ENCODE measurements at places on chromosomes 3 and 15. TPM values are rescaled to one million over a fixed set of nuclear protein-coding genes. Genes with fewer than 3 reads are reported as not detected.

GRCh38 chr3:161557445-161558150, 61.0 kb downstream of the OTOL1 start:
- peaks cover 10% of the 10 kb centered on the region for H3K4me1 ChIP-seq
- H3K36me3 ChIP-seq: no peaks in the 10 kb centered on the region
- no peaks in the 10 kb centered on the region for H3K27me3 ChIP-seq
- no peak for DNase-seq

DUOXA2 gene
- total RNA-seq: not detected

SKIL gene
- 24.9 TPM for total RNA-seq

DNA sequence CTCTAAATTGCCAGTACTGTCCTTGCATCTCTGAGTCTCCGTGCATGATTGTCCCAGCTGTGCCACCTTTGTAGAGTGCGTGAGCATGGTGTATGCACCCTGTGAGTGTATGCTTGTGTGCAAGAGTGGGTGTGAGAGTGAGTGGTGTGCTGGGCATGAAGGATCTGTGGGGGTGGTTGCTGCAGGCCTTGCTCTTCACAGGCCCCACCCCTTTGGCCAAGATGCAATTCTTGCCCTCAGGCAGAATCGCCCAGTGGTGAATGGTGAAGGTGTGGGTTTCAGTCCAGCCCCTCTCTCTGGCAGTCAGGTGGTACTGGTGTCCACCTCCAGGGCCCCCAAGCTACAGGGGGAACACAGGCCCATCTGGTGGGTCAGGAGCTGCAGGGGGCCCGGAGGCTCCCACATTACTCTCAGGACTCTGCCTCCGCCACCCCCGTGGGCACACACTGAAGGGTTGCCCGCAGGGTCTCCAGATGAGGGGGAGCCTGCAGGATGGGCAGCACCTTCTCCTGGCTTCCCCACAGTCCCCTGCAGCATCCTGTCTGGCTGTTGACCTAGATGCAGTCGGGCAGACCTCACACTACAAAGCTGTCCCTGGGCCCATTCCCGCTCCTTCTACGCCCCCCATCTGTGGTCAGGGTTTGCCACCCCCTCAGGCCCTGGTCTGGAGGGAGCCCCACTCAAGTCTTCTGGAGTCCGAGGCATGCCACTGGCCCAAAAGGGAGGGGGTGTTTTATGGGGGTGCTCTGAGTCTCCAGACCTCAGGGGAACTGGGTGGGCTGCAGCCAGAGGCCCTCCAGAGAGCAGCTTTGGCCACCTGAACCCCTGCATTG, 8.3 kb upstream of the ROPN1B start:
- H3K27me3 ChIP-seq: peaks cover 49% of the 10 kb centered on the region
- no peak overlapping the region for H3K27ac ChIP-seq
- H3K36me3 ChIP-seq: no peaks in the 10 kb centered on the region

DNA sequence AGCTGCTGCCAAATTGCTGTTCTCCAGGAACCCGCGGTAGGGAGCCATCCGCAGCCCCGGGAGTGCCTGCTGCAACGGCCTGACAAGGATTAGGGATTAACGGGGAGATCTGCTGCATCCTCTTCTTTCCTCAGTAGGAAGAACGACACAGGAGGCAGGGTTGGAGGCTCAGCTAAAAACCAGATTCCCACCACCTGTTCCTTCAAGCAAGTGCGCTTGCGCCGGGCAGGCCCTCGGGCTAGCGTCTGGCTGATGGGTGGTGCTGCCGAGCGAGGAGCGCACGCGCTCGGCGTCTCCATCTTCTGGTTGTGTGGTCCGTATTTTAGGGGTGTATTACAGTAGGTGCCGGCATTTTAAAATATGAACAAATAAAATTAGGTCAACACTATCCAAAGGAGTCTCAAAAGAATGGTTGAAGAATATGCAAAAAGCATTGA, 25.4 kb upstream of the SLC25A26 start:
- peak; percentile 62 for DNase-seq
- H3K27ac ChIP-seq: no peak overlapping the region
- peaks cover 7% of the 10 kb centered on the region for H3K4me1 ChIP-seq
- H3K4me3 ChIP-seq: peak overlapping the region; percentile 26
- H3K27me3 ChIP-seq: peaks cover 11% of the 10 kb centered on the region
- no peaks in the 10 kb centered on the region for H3K36me3 ChIP-seq

- H3K4me3 ChIP-seq: no peak overlapping the region
- H3K36me3 ChIP-seq: no peaks in the 10 kb centered on the region
- no peak overlapping the region for H3K27ac ChIP-seq
- peaks cover under 1% of the 10 kb centered on the region for H3K4me1 ChIP-seq
- DNase-seq: no peak
Measured at GRCh38 chr15:74605795-74606150, 9.9 kb upstream of the CLK3 start.

TMC3 gene
- total RNA-seq: not detected

DNA sequence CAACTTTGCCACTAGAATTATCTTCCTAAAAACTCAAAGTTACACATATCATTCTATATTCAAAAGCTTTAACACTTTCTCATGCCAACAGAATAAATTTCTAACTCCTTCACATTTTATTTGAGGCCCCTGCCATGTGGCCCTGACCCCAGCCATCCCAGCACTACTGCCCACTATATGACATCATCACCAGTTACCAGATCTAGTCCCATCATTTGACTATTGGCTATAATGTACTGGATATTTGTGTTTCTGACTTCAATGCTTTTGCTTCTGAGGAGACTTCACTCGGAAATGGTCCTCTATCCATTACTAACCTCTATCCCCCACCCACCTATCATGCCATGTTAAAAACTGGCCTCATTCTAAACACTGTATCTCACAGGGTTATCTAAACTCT, 23.6 kb downstream of the UBE3A start:
- H3K4me1 ChIP-seq: peaks cover 17% of the 10 kb centered on the region
- no peak for DNase-seq
- no peak overlapping the region for H3K27ac ChIP-seq
- H3K36me3 ChIP-seq: no peaks in the 10 kb centered on the region

DLL4 gene
- 0.47 TPM for total RNA-seq

DNA sequence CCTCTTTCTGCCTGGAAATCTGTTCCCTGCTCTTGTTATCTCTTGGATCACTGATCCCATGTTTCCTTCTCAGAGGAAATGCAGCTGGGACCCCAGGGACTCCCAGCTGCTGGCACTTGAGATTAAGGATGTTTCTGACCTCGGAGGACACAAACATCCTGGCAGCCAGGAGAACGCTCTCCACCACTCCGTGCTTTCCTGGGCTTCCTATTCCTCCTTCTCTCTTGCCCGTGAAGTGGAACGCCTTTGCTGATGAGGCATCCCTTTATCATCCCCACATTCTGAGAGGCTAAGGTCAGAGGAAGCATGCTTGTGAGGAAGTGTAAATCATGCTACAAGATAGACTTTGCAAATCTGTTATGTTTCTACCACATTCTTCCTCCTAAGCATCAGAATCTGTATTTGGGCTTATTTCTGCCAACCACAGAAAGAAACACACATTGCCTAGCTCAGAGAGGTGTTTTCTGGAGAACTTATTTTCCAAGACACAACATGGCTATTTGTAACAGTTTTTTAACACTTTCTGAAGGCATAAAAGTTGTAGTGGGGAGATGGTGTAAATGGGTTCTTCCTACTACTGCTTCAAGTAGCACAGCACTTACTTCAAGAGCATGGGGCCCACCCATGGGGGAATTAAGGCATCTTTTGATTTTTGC, 25.6 kb upstream of the LDHAL6B start:
- no peaks in the 10 kb centered on the region for H3K27me3 ChIP-seq
- DNase-seq: peak; percentile 25
- H3K4me3 ChIP-seq: no peak overlapping the region
- peaks cover 5% of the 10 kb centered on the region for H3K4me1 ChIP-seq
- no peak overlapping the region for H3K27ac ChIP-seq
